ENCODE measurements at places on chromosomes 6 and 20.

- DNase-seq = no peak
These were observed 128.2 kb upstream of the AFDN start for GRCh38 chr6:167698540-167698939.

GRCh38 chr6:43325876-43326275 lies 17.2 kb upstream of the CRIP3 start:
- DNase-seq = no peak

GRCh38 chr6:160974304-160974771 lies 17.2 kb upstream of the MAP3K4 start:
- DNase-seq = no peak

- no peak for DNase-seq
These were observed 266.9 kb upstream of the STXBP5 start for GRCh38 chr6:146937316-146937715.

GRCh38 chr6:3966426-3966825 lies 112.5 kb downstream of the FAM217A start:
- DNase-seq = no peak

DNA sequence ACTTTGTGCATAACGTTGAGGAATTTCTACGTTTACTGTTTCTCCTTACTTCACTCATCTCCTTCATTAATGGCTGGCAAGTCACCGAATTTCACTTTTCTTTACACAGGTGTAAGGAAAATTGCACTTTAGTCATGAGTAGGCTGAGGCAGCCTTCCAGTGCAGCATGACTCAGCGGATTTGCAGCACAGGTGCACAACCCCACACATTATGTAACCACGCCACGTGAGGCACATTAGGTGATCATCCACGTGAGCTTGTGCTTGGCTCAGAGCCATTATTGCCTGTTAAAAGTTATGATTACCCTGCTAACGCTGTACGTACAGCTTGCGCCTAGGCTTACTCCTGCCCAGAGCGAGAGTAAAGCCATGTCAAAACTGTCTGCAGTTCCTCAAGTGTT lies 158.8 kb downstream of the NKAIN2 start:
- no peak for DNase-seq

- DNase-seq = no peak
These were observed 226.0 kb downstream of the BMP2 start for GRCh38 chr20:6993511-6993910.

All from nephron progenitor cell (in vitro differentiated cells).